ENCODE measurements at places on chromosomes 1 and 21. TPM values are rescaled to one million over a fixed set of nuclear protein-coding genes. Genes with fewer than 3 reads are reported as not detected.

Gene SPATA6
- total RNA-seq = 1.6 TPM

- H3K4me1 ChIP-seq = peaks cover 31% of the 10 kb centered on the region
- no peak for DNase-seq
- H3K36me3 ChIP-seq = peaks cover 13% of the 10 kb centered on the region
- no peak overlapping the region for H3K4me3 ChIP-seq
These were observed 106.4 kb downstream of the RGL1 start for GRCh38 chr1:183911285-183911684.

GRCh38 chr1:53410100-53410541, 49.1 kb upstream of the DMRTB1 start:
- peaks cover 17% of the 10 kb centered on the region for H3K27me3 ChIP-seq
- peak; percentile 63 for DNase-seq
- H3K4me1 ChIP-seq = peaks cover 36% of the 10 kb centered on the region
- no peaks in the 10 kb centered on the region for H3K36me3 ChIP-seq

DNA sequence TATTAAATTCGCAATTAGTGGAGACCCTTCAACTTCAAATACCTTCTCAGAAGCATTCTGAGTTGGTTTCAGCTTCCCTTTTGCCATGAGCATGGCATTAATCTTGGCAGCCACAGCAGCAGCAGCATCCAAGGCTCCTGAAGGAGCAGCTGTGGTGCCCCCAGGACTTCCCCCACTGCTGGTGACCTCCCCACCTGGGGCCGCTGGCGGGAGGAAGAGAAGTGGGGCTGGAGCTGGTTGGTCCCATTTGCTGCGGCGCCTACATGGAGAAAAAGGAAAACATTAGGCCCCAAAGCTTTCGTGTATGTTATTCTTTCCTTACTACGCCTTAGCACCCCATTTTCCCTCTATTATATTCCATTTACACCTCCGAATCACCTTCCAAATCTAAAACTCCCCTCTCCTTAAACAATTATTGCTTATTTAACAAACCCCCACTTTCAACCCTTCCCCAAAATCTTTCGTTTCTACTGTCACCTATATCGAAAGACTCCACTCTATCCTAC, 569 bp downstream of the KHDC4 start:
- DNase-seq = peak; percentile 37
- H3K27me3 ChIP-seq = no peaks in the 10 kb centered on the region
- H3K4me3 ChIP-seq = peak overlapping the region; percentile 79
- peaks cover 42% of the 10 kb centered on the region for H3K4me1 ChIP-seq

- peak; percentile 98 for DNase-seq
- H3K27ac ChIP-seq = peak overlapping the region; percentile 97
These were observed 47.4 kb upstream of the ENAH start for GRCh38 chr1:225700164-225700821.

DNA sequence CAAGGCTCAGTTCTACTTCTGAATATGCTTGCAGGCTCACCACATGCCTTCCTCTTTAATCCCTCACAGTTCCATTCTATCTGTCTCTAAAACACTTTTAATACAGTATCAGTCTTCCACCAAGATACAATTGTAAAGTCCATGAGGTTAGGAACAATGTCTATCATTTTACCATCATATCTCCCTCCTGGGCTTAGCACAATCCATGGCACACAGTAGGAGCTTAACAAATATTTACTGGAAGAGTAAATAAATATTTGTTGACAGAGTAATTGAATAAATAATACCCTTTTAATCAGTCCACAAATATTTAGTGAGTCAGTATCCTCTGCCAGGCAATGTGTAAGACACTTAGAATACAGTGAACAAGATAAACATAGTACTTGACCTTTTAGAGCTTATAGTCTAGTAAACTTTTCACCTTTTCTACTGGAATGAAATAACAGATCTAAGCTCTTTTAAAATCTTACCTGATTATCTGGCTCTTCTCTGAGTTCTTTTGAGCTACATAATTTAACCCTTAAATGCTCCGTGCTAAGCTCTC, 12.7 kb upstream of the GADD45A start:
- DNase-seq = no peak
- no peaks in the 10 kb centered on the region for H3K4me1 ChIP-seq

DNA sequence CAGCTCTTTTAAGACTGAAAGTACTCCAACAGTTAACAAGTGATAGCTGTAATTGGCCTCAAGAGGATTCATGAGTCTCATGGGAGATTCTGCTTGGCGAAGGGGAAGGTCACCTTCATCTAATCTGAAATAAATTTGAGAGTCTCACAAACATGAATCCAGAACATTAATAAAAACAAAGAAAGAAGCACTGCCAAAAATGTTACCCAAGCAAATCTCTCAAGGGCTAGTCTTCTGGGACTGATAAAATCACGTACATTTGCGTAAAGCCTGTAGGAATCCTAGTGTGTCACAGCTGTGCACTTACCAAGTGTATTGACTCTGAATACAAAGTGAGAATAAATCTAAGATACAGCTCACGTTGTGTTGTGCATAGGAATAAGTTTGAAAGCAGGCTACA, 21.2 kb upstream of the NUF2 start:
- H3K4me3 ChIP-seq = no peak overlapping the region
- H3K4me1 ChIP-seq = 0 out of 2 replicates have a peak, but pooled peaks cover 3% of the 10 kb centered on the region

- DNase-seq = no peak
- no peaks in the 10 kb centered on the region for H3K36me3 ChIP-seq
These were observed 20.4 kb upstream of the FOXO6 start for GRCh38 chr1:41340655-41341364.

DNA sequence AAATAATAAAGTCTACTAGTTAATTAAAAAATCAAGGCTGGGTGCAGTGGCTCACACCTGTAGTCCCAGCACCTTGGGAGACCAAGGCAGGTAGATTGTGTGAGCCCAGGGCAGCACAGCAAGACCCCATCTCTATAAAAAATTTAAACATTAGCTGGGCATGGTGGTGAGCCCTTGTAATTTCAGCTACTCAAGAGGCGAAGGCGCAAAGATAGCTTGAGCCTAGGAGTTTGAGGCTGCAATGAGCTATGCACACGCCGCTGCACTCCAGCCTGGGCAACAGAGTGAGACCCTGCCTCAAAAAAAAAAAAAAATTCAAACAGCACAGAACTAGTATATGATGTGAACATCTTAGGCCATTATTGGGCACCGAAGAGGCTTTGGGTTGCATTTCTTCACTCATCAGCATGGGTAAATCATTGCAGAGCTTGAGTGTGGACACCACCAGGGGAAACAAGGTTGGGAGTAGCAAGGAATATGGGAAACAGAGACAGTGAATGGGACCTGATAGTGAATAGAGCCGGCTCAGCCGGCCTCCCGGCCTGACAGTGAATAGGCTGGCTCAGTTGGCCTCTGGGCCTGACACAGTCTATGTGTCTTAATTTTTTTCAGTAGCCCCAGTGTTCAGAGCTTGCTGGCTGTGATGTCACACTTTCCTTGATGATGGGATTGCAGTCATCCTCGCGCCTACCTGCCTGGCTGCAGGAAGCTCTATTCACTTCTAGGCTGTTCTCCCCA, 89.1 kb upstream of the ERRFI1 start:
- H3K4me3 ChIP-seq = no peak overlapping the region
- H3K4me1 ChIP-seq = peaks cover 21% of the 10 kb centered on the region
- no peaks in the 10 kb centered on the region for H3K27me3 ChIP-seq
- no peak overlapping the region for H3K27ac ChIP-seq
- no peaks in the 10 kb centered on the region for H3K36me3 ChIP-seq

- H3K27me3 ChIP-seq = no peaks in the 10 kb centered on the region
- H3K4me3 ChIP-seq = no peak overlapping the region
These were observed 88.4 kb downstream of the C21orf91 start for GRCh38 chr21:17730782-17731181.

Gene CNKSR1
- not detected for total RNA-seq

GRCh38 chr1:183490932-183491331, 18.6 kb downstream of the SMG7 start:
- H3K27ac ChIP-seq = no peak overlapping the region
- H3K27me3 ChIP-seq = no peaks in the 10 kb centered on the region
- no peak for DNase-seq
- H3K4me3 ChIP-seq = no peak overlapping the region

Measured in GM23248 (cell line).